ENCODE measurements at places on chromosomes 3 and 15. TPM values are rescaled to one million over a fixed set of nuclear protein-coding genes. Genes with fewer than 3 reads are reported as not detected.

DNA sequence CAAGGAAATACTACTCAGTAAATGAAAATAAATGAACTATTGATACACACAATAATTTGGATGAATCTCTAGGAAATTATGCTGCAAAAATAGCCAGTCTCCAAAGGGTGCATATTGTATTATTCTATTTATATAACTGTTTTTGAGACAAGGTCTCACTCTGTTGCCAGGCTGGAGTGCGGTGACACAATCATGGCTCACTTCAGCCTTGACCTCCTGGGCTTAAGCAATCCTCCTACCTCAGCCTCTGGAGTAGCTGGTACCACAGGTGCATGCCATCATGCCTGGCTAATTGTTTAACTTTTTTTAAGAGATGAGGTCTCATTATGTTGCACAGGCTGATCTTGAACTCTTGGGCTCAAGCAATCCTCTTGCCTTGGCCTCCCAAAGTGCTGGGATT, 12.5 kb downstream of the KLHDC8B start:
- DNase-seq, result no peak

GRCh38 chr3:134250717-134251220, at the start of gene RYK:
TSS of gene RYK (minus strand) at chr3:134250859. CDS start at chr3:134250654, 205 bp downstream.
- peak; percentile 34 for DNase-seq

GRCh38 chr15:60682115-60682514, 203.2 kb upstream of the ICE2 start:
- no peak for DNase-seq

GRCh38 chr3:71107926-71108325, 475.6 kb downstream of the FOXP1 start:
- no peak for DNase-seq

DNA sequence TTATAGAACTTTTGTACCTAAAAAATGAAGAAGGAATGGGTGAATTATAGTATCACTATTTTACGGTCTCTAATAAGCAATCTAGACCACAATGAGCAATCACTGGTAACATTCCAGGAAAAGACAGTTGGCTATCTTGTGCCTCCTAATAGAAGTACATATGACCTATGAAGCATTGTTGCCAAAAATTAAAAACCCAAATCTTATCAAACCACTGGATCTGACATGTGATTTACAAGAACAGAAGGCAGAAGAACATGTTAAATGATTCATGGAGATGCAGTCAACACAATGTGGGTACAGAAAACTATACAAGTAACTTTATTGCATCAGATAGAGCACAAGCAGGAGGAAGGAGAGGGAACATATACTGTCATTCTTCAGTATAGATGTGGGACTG, 14.5 kb upstream of the HYKK start:
- no peak for DNase-seq

Gene SYNPR
- total RNA-seq, result 0.54 TPM

Gene FYTTD1
- 24.4 TPM for total RNA-seq

Gene CPA3
- total RNA-seq, result not detected
